ENCODE measurements at places on chromosomes 1 and 21.
A peak's percentile ranks its signal among the peaks of the same experiment; 100 is the strongest.

DNA sequence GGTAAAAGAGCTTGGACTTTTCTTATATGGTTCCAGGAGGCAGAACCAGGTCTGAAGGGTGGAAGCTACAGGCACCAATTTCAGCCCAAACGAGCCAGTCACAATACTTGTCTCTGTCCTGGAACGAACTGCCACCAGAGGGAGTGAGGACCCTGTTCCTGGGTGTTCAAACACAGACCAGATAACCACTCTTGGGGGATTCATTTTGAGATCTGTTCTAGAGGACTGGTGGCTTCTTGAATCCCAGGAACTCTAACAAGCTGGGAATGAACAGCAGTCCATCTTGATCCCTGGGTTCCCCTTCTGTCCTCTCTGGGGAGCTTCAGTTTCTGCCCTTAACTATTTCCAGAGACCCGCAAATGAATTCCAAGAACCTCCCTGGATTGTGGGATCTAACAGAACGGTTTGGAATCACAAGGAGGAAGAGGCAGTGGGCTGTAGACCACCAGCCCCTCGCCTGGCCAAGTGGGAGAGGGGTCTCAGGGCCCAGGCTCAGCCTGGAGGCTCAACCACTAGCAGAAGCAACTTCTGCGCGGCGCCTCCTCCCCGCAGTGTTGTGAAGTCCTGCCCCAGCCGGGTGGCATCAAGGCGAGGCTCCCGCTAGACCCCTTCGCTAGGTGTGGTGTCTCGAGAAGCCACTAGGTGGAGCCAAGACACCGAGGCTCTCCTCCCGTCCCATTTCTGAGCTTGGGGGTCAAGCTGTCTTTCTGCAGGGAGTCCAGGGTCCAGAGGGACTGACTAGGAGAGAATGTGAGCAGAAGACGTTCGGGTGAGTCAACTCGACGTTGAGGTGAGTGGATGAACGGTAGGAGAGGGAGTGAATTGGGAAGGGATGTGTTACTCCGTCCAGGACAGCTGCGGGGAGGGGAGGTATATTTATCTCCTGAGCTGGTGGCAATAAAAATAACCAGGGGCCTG lies 12.1 kb upstream of the NES start:
- peaks cover 28% of the 10 kb centered on the region for H3K4me1 ChIP-seq
- peaks cover 9% of the 10 kb centered on the region for H3K27me3 ChIP-seq
- H3K4me3 ChIP-seq: peak overlapping the region; percentile 2
- H3K27ac ChIP-seq: no peak overlapping the region
- H3K36me3 ChIP-seq: no peaks in the 10 kb centered on the region

GRCh38 chr21:38968887-38969543 lies 163.3 kb downstream of the ETS2 start:
- no peak for DNase-seq
- no peak overlapping the region for H3K27ac ChIP-seq
- no peaks in the 10 kb centered on the region for H3K4me1 ChIP-seq
- H3K4me3 ChIP-seq: no peak overlapping the region

DNA sequence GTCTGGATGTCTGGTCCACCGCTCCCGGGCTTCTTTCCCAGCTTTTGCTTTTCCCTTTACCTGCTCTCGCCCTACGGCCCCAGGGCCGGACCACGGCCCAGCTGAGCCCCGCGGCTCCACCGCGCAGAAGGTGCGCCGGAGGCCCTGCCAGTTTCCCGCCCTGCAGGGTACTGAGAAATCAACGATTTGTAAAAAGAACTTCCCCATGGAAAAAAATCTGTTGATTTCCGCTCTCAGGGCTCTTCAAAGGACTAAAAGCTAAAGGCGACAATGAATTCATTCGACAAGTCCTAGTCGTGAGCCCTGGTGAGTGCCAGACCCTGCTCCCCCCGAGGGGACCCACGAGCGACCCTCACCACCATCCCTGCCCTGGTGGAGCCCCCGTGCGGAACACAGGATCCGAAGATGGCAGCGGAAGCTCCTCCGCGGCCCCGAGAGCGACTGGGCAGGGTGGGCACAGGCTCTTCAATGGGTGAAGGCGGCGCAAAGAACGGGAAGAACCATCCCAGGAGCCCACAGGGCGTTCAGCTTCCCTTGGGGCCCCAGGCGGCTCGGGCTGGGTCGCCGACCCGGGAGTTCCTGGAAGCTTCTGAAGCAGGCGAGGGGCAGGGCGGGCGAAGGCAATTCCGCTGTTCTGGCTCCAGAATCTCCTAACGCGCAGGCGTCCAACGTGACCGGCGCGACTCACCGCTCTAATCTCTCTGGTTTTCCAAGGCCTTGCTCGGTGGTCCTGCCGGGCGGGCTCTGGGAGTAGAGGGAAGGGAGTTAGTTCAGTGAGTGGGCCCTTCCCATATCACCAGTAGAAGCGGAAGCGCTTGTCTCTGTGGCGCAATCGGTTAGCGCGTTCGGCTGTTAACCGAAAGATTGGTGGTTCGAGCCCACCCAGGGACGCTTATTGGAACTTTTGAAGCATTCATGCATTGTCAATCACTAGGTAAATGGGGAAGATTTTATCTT lies 6.6 kb upstream of the RNU1-2 start:
- peaks cover 16% of the 10 kb centered on the region for H3K4me1 ChIP-seq
- no peaks in the 10 kb centered on the region for H3K27me3 ChIP-seq
- no peaks in the 10 kb centered on the region for H3K36me3 ChIP-seq
- DNase-seq: peak; percentile 97
- H3K27ac ChIP-seq: peak overlapping the region; percentile 91

- DNase-seq: no peak
- no peaks in the 10 kb centered on the region for H3K36me3 ChIP-seq
- H3K27me3 ChIP-seq: no peaks in the 10 kb centered on the region
- H3K4me1 ChIP-seq: no peaks in the 10 kb centered on the region
- H3K27ac ChIP-seq: no peak overlapping the region
Observed at GRCh38 chr1:50529510-50529909, 106.3 kb upstream of the DMRTA2 start.

- peaks cover 52% of the 10 kb centered on the region for H3K4me1 ChIP-seq
- H3K36me3 ChIP-seq: no peaks in the 10 kb centered on the region
- H3K27me3 ChIP-seq: no peaks in the 10 kb centered on the region
- DNase-seq: no peak
- H3K4me3 ChIP-seq: no peak overlapping the region
Observed at GRCh38 chr1:112988367-112988766, 32.4 kb upstream of the SLC16A1 start.

DNA sequence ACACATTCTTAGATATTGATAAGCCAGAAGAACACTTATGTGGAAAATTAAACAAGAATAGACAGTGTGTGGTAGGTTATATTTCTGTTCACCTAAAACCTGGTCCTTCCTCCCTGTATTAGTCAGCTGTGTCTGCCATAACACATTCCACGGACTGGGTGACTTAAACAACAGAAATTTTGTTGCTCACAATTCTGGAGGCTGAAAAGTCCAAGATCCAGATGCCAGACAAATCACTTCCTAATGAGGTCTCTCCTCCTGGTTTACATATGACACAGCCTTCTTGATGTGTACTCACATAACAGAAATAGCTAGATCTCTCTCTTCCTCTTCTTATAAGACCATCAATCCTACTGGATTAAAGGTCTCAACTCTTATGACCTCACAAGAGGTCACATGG lies 25.7 kb downstream of the JMJD4 start:
- no peak overlapping the region for H3K27ac ChIP-seq
- no peak overlapping the region for H3K4me3 ChIP-seq
- H3K27me3 ChIP-seq: no peaks in the 10 kb centered on the region

GRCh38 chr1:162726555-162726954 lies 63.9 kb upstream of the HSD17B7 start:
- DNase-seq: no peak
- H3K27me3 ChIP-seq: no peaks in the 10 kb centered on the region
- no peaks in the 10 kb centered on the region for H3K36me3 ChIP-seq
- no peak overlapping the region for H3K27ac ChIP-seq
- peaks cover 28% of the 10 kb centered on the region for H3K4me1 ChIP-seq
- no peak overlapping the region for H3K4me3 ChIP-seq

DNA sequence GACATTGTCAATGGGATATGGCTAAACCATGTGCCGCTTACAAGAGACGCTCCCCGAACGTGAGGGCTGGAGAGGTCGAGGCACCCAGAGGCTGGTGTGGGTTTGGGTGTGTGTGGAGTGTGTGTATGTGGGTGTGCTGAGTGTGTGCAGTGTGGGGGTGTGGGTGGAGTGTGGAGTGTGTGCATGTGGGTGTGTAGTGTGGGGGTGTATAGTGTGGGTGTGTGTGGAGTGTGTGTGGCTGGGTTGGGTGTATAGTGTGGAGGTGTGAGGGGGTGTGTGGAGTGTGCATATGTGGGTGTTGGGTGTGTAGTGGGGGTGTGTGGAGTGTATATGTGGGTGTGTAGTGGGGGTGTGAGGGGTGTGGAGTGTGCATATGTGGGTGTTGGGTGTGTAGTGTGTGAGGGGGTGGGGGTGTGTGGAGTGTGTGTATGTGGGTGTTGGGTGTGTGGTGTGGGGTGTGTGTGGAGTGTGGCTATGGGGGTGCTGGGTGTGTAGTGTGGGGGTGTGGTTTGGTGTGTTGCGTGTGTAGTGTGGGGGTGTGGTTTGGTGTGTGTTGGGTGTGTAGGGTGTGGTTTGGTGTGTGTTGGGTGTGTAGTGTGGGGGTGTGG lies 42.2 kb downstream of the SLC19A1 start:
- H3K27me3 ChIP-seq: no peaks in the 10 kb centered on the region
- no peak for DNase-seq
- H3K27ac ChIP-seq: no peak overlapping the region
- no peaks in the 10 kb centered on the region for H3K4me1 ChIP-seq
- H3K36me3 ChIP-seq: peaks cover 19% of the 10 kb centered on the region

DNA sequence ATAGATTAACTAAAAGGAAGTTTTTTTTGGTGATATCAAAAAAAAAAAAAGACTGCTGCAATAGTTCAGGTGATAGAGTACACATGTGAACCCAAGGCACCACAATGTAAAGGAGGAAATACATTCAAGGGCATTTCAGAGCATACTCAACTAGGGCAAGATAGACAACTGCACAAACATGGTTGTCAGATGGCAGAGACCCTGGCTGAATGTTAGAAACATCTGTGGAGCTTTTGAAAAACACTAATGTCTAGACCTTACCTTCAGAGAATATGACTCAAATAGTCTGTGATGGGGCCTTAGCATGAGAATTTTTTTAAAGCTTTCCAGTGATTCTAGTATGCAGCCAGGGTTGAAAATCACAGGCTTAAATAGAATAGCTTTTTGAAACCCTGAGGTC lies 173.6 kb downstream of the VAV3 start:
- no peak overlapping the region for H3K4me3 ChIP-seq
- no peak for DNase-seq
- no peak overlapping the region for H3K27ac ChIP-seq
- H3K27me3 ChIP-seq: no peaks in the 10 kb centered on the region

DNA sequence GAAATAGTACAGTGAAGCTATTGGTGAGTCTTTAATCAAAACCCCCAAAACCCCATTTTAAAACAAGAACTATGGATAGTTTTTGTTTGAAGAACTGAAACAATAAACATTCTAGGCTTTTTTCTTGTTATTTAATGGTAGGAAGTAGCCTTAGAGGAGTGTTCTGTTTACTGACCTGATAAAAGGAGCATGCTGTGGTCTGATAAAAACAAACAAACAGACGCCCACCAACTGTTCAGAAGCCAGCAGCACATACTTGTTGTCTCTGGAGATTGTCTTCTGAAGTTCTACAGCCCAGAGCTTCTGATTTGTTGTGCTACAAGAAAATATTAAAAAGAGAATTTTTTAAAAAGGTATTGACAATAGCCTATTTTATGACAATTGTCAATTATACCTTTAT lies 54.1 kb upstream of the CFAP298 start:
- H3K36me3 ChIP-seq: peaks cover 80% of the 10 kb centered on the region
- H3K4me3 ChIP-seq: no peak overlapping the region
- no peak for DNase-seq
- no peaks in the 10 kb centered on the region for H3K27me3 ChIP-seq
- no peak overlapping the region for H3K27ac ChIP-seq
- no peaks in the 10 kb centered on the region for H3K4me1 ChIP-seq

DNA sequence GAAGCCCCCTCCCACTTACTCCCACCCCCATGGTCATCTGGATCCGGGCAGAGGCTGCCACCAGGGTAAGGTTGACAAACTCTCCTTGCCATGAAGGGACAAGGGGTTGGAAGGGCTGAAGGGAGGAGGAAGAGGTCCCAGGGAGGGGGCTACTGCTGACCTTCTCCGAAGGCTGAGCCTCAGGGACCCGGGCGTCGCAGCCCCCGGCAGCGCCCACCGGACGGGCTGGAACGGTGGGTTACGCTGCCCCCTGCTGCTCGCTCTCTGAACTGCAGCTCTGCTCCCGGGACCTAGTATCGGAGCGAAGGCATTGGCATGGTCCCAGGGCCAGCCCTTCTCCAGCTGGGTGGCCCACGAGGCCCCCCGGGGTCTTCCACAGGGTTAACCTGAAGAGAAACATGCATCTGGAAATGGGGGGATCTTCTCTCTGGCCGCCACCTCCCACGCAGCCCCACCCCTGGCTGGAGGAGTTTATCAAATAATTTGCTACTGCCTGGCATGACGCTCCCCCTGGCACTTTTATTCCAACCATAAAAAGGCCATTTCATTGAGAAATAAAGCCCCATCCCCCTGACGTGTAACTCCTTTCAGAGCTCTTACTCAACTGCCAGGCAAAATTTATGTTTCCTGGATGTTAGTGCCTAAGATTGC lies 70.4 kb upstream of the TARDBP start:
- peaks cover 26% of the 10 kb centered on the region for H3K4me1 ChIP-seq
- peaks cover 11% of the 10 kb centered on the region for H3K27me3 ChIP-seq
- H3K36me3 ChIP-seq: no peaks in the 10 kb centered on the region
- DNase-seq: no peak

- peaks cover 6% of the 10 kb centered on the region for H3K4me1 ChIP-seq
- DNase-seq: peak; percentile 78
- H3K36me3 ChIP-seq: no peaks in the 10 kb centered on the region
- H3K27me3 ChIP-seq: peaks cover 6% of the 10 kb centered on the region
- no peak overlapping the region for H3K27ac ChIP-seq
Observed at GRCh38 chr1:29517251-29518086, 281.1 kb downstream of the PTPRU start.

- DNase-seq: peak; percentile 75
- no peaks in the 10 kb centered on the region for H3K27me3 ChIP-seq
- no peak overlapping the region for H3K27ac ChIP-seq
- H3K4me3 ChIP-seq: no peak overlapping the region
Observed at GRCh38 chr1:94726981-94727685, 93.0 kb upstream of the SLC44A3 start.

- no peak overlapping the region for H3K4me3 ChIP-seq
- no peak overlapping the region for H3K27ac ChIP-seq
- H3K36me3 ChIP-seq: no peaks in the 10 kb centered on the region
- peak; percentile 45 for DNase-seq
- H3K27me3 ChIP-seq: no peaks in the 10 kb centered on the region
- H3K4me1 ChIP-seq: no peaks in the 10 kb centered on the region
Observed at GRCh38 chr1:160807247-160807646, 11.3 kb downstream of the LY9 start.
